ENCODE measurements at places on chromosomes 7 and 10.

- DNase-seq = peak; percentile 41
These were observed 21.5 kb upstream of the PPP3CB start for GRCh38 chr10:73517166-73517888.

- no peak for DNase-seq
These were observed 123.7 kb downstream of the CNOT4 start for GRCh38 chr7:135386181-135386580.

GRCh38 chr7:41247143-41247865 is 455.6 kb downstream of the INHBA start:
- DNase-seq = peak; percentile 32

DNA sequence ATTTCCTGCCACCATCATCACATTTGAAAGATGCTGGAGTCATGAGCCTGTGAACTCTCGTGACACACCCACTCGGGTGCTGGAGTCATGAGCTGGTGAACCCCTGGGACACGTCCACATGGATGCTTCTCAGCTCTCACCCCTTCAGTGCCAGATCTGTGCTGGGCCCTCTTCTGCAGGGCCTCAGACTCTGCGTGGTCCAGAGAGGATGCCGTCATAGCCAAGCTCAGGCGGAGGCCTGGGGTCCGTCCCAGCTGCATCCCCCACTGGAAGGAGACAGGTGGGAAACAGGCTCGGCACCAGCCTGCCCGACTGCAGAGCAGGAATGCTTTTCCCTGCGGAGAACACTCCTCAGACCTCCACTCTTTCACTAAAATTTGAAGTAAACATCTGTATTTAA is 156.5 kb upstream of the PPP2R2D start:
- DNase-seq = no peak

- no peak for DNase-seq
These were observed 102.1 kb downstream of the FOXL3 start for GRCh38 chr7:391961-392524.

Measured in RWPE1 (cell line).